NCI-H460 (cell line): ENCODE measurements at places on chromosomes 3 and 15.

DNA sequence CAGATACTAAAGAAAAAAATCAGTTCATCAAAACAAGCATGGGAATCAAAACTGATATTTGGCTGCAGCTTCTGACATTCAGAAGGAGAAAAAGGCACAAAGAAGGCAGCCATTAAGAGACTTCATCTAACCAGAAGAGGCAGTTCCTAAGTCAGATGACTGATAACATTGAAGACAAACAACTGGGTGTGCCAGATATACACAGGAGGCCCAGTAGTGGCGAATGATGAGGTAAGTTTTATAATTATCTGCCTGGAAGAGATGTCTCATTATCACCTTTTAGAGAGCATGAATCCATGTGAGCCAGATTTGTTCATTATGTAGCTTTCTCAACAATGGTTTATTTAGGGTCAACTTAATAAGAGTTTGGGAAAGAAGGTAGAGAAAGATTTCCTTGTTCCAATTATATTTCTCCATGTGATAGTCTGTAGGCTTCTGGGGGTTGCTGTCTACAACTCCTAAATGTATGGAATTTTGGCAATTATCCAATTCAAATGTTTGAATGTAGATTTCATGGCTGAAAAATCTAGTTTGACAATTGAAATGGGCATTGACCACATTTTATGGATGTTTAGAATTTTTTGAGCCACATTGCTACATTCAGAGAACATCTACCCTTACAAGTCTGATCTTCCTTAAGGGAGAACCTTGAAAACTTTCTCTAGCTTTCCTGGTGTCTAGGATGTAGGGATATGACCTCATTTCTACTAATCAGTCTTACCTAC lies 50.4 kb upstream of the RASGRF1 start:
- no peak for DNase-seq

DNA sequence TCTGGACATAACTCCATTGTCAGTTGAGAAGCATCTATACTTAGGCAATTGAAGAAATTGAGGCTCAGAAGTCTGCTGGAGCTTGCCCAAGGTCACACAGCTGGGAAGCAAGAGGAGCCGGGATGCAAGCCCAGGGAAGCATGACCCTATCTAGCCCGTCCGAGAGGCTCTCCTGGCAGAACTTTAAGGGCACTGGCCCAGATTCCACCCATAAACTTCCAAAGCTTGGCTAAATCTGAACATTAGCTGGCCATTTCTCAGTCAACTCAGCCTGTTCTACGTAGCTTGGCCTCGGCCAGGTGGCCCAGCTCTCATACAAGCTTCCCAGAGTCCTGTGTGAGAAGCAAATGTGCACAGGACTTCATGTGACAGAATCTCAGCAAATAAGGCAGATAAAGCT lies 75.8 kb downstream of the LRIG1 start:
- DNase-seq = no peak

DNA sequence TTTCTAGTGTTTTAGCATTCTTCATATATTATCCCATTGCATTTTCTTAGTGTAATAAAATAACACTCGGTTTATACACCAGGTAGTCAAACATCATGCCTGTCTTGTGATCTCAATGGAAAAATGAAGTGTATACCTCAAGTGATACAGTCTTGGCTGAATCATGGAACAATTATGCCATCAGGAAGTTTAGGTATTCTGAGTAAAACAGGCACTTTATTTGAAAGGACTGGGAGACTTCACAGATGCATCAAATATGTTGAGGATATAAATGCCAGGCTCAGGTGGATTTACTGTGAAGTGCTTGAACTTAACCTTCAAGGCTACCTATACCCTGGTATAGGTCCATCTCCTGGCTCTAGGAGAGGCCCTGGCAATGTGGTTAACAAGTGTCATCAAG lies 8.5 kb downstream of the TGFBR2 start:
- no peak for DNase-seq

- peak; percentile 27 for DNase-seq
Observed at GRCh38 chr3:73029321-73029796, 32.1 kb upstream of the EBLN2 start.

DNA sequence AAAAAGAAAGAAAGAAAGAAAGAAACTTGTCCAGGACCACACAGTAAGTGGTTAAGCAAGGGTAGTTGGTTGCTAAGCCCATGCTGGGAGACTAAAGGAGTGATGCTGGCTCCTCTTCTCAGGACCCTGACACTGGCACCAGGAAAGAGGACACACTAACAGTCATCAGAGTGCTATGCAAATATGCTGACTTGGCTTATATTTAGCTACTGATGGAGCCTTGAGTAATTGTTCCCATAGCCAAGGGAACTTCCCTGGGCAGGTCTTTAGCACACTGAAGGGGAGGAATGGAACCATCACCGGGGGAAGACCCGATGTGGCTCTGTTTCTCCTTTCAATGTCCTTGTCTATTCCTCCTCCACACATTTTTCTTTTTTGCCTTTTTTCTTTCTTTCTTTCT lies 6.2 kb downstream of the TMEM40 start:
- no peak for DNase-seq

DNA sequence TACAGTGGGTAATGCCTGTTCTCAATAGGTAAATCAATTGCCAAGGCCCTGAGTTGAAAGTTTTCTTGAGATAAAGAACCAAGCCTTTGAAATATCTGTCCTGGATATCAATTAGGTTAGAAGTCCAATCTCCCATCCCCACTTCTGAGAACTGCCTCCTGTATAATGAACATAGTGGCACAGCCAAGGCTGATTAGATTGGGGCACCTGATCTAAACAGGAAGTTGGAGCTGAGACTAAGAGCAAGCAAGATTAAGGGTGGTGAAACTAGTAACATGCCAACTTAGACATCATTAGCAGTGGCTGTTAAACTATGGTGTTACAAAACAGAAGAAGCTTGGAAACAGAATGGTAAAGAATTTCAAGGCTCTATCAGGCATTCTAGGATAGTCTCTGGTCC lies 137.7 kb upstream of the TMEM108 start:
- DNase-seq = no peak

- no peak for DNase-seq
Observed at GRCh38 chr15:68380456-68380855, 51.5 kb downstream of the ITGA11 start.

DNA sequence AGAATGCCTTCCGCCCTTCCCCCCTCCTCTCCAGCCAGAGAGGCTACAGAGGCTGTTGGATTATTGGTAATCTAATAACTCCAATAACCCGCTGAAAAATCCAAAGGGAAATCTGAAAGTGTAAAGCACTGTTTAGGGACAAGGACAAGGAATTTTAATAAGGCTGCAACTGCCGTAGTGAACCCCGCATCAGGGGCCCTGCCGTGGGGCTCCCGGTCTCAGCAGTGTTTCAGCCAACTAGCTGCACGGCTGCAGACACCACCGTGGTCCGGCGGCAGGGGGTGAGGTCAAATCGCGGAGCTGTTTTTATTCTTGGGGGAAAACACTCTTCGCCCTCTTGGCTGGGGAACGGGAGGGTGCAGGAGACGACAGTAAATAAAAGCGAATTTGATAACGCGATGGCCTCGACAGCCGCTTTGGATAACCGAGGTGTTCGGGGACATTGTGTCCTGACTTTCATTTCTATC lies 6.1 kb downstream of the BCL6 start:
- DNase-seq = no peak

DNA sequence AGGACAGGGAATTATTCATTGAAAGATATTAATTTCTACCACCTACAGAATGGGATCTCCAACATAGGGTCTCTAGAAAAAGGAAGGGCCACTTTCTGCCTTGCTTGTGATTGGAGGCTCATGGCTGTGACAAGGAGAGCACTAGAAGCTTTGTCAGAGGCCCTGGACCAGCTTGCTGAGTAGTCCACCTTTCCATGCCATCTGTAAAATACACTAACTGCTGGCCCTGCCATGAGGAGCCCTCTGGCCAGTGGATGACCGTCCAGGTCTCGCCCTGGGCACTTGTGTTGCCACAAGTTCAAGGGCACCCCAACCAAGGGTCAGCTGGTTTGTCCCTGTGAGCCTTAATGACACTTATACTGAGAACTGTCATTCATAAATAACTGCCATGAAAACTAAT lies 1.6 kb upstream of the SYNM start:
- no peak for DNase-seq

DNA sequence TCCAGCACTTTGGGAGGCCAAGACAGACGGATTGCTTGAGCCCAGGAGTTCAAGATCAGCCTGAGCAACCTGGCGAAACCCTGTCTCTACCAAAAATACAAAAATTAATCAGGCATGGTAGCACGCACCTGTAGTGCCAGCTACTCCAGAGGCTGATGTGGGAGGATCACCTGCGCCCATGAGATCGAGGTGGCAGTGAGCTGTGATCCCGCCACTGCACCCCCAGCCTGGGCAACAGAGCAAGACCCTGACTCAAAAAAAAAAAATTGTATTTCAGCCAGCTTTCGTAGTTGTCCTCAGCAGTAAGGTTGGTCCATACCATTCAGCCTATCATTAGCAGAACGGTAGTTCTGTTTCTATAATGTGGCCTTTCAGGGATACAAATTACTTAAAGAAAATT lies 66.6 kb upstream of the FURIN start:
- no peak for DNase-seq
